Non-pigmented ciliary epithelial cell (primary cell): ENCODE measurements at places on chromosomes 1 and 21.
A peak's percentile ranks its signal among the peaks of the same experiment; 100 is the strongest.

- no peak for DNase-seq
These were observed at the start of gene EVA1B for GRCh38 chr1:36323636-36324352. TSS of gene EVA1B (minus strand) at chr1:36323645. CDS start at chr1:36323037, 608 bp downstream.

DNA sequence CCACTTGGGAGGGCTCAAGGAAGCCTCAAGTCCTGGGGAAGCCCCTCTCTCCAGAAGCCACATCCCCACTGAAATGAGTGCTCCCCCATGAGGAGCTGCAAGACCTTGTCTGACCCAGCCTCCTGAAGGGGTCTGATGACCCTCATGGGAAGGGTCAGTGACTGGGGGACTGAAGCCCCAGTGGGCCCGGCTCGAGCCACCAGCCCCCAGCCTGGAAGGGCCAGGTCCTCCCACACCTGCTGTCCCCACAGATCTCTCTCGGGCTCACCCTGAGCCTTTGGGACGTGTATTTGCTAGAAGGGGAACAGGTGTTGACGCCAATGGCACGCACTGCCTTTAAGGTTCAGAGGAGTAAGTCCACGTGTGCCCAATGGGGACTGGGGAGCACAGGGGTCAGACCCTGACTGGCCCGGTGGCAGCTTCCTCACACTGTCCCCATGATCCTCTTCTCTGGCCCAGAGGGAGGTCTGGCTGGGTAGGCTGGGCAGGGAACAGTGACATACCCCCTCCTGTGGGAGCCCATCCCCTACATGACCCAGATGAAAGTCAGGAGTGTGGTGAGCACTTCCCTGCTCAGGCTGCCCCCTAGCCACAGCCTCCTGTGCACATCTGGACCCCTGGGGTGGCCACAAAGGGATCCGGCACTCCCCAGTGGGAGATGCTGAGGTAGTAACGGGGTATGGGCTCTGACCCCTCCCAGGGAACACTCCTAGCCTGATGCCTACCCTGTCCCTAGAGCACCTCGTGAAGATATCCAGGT lies 12.4 kb upstream of the SRARP start:
- DNase-seq = no peak

GRCh38 chr1:59350521-59350920 lies 53.6 kb downstream of the FGGY start:
- no peak for DNase-seq

DNA sequence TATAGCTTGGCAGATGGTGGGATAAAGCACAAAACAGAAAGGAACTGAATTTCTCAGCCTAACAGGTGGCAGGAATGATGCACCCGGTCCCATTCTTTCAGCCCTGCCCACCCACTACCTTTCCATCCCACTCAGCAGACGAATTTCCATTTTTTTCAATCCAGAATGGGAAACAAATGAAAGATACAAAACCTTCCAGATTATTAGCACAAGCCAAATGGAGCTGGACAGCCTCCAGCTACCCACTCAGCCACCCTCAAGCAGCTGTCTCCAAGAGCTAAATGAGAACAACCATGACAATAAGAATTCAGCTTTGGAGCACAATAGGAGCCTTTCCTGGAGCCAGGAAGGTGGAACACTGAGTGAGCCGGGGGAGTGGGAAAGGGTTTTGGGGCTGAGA lies 96.3 kb upstream of the ST6GALNAC5 start:
- no peak for DNase-seq

- no peak for DNase-seq
These were observed 2.1 kb downstream of the F3 start for GRCh38 chr1:94539496-94539895.

- no peak for DNase-seq
These were observed 7.2 kb upstream of the SLX9 start for GRCh38 chr21:44932408-44933181.

GRCh38 chr1:3135744-3136455 lies 66.9 kb downstream of the PRDM16 start:
- DNase-seq = no peak

- no peak for DNase-seq
These were observed 64.8 kb upstream of the ZNF648 start for GRCh38 chr1:182126272-182126800.

GRCh38 chr1:8671306-8671917 lies 146.0 kb downstream of the RERE start:
- DNase-seq = no peak

DNA sequence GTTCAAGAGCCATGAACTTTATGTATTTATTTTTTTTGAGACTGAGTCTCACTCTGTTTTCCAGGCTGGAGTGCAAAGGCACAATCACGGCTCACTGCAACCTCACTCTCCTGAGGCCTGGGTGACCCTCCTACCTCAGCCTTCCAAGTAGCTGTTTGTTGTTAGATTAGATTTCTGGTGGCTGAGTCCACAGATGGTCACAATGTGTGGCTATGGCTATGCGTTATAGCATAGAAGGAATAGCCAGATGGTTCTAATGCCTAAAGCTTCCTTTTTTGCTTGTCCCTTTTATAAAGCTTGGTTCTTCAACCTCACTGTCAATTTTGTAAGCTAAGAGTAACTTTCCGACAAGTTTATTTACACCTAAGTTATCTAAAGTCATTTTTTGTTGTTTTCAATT lies 62.3 kb upstream of the FMN2 start:
- no peak for DNase-seq

GRCh38 chr1:187396929-187397796 lies 568.4 kb downstream of the PLA2G4A start:
- no peak for DNase-seq

GRCh38 chr1:236471653-236472052 lies 52.1 kb upstream of the LGALS8 start:
- DNase-seq = no peak

DNA sequence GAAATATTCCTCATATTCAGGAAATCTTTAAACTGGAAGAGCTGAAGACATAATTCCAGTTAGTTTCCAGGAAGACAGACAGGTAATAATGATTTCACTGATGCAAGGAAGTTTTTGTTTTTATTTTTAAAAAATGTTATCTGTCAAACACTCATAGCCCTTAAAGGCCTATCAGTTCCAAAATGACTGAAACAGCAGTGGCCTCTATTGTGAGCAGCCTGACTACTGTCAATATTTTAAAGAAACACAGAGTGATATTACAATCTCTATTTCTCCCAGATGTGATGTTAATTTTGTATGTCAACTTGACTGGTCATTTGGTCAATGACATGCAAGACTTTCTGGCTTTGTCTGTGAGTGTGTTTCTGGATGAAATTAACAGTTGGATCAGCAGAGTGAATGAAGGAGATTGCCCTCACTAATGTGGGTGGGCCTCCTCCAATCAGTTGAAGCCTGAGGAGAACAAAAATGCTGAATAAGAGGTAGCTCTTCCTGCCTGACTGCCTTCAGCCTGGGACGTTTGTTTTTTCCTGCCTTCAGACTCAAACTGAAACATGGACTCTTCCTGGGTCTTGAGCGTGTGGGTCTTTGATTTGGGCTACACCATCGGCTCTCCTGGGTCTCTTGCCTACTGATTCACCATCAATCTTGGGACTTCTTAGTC lies 31.3 kb upstream of the SLC30A10 start:
- no peak for DNase-seq

- no peak for DNase-seq
These were observed 186.4 kb downstream of the PTPRC start for GRCh38 chr1:198825254-198825653.

- peak; percentile 14 for DNase-seq
These were observed 1753.4 kb downstream of the MRPL39 start for GRCh38 chr21:23853796-23854379.

DNA sequence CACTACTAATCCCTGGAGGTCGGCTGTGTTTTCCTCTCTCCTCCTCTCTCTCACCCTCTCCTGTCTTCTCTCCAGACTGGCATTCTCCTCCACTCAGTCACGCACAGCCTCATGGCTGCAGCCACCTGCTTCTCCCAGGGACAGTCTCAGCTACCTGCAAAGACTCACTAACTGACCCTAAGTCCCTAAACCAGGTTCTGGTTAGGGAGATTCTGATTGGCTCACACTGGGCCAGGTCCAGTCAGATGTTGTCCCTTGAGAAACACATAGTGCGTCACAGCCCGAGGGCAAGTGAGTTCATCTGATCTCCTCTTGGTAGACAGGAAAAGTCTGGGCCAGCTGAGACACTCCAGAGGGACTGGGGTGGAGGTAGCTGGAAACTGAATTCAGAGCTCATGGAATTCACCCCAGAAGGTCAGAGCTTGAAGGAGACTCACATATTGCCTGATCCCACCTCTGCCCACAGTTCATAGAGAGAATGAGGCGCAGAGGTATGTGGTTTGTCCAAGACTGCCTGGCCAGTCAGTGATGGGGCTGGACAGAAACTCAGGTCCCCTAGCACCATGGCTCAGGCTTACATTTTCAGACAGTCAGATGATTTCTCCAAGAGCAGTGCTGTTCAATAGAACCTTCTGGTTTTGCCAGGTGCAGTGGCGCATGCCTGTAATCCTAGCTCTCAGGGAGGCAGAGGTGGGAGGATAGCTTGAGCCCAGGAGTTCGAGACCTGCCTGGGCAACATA lies 40.4 kb upstream of the RPL11 start:
- no peak for DNase-seq

DNA sequence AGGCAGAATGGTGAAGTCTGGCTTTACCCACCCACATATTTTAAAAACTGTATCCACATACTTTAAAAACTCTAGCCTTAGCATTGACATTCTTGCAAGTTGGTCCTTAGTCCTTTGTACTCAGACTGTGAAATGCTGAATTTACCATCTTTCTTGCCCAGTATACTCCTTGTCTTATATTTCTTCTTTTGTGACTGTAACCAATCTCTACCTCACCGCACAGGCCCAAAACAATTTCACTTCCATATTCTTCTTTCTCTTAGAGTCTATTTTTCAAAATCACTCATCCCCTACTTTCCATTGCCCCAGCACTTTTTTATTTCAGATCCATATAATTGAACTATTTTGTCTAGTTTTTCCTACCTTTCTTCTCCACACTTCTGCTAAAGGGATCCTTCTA lies 892.4 kb upstream of the B3GALT2 start:
- no peak for DNase-seq

- no peak for DNase-seq
These were observed 32.8 kb downstream of the GJA4 start for GRCh38 chr1:34825455-34826091.

DNA sequence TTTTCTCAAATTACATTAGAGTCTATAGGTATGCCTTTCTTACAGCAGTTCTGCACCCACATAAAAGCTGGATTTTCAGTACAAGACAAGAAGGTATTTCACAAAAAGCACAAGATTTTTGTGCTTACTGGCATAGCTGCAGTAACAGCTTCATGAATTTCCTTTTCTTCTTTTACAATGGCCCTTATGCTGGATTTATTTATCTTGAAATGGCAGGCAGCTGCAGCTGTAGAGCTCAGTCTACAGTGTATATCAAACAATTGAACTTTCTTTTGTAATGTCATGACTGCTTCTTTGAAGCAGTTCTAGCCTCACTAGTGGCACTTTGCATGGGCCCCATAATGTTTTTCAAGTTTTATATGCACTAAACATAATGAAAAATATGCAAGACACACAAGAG lies 510.2 kb downstream of the KCNT2 start:
- DNase-seq = no peak

GRCh38 chr1:232883992-232884661 lies 66.3 kb upstream of the NTPCR start:
- DNase-seq = no peak

- DNase-seq = peak; percentile 63
These were observed 56.5 kb upstream of the BCAR3 start for GRCh38 chr1:93738075-93738622.

GRCh38 chr1:169604781-169605560 lies 18.7 kb upstream of the F5 start:
- no peak for DNase-seq

- no peak for DNase-seq
These were observed 13.5 kb upstream of the MYOM3 start for GRCh38 chr1:24125456-24125855.

- no peak for DNase-seq
These were observed 9.4 kb downstream of the PHACTR4 start for GRCh38 chr1:28378906-28379305.

GRCh38 chr1:188988589-188988988 lies 1489.1 kb downstream of the BRINP3 start:
- no peak for DNase-seq
